ENCODE measurements at places on chromosomes 7 and 10.

GRCh38 chr7:33729726-33730125, 175.6 kb upstream of the BMPER start:
- H3K27me3 ChIP-seq = no peaks in the 10 kb centered on the region
- no peaks in the 10 kb centered on the region for H3K36me3 ChIP-seq
- no peaks in the 10 kb centered on the region for H3K4me1 ChIP-seq

DNA sequence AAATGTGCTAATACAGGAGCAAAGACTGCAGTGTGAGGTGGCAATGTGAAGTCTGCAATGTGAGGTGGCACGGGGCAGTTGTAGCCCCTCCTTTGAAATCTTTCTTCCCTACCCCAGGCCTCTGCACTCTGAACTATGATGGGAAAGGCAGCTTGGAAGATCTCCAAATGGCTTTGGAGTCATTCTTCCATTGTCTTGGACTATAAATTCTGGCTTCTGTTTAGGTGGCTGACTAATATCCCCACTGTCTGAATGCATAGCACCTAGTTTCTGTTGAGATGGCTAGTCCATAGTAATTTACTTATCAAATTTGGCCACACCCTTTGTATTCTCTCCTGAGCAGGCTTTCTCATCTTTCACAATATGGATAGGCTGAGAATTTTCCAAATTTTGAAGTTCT, 175.0 kb downstream of the CFTR start:
- no peak for DNase-seq
- no peaks in the 10 kb centered on the region for H3K36me3 ChIP-seq
- H3K27ac ChIP-seq = no peak overlapping the region
- no peak overlapping the region for H3K4me3 ChIP-seq

DNA sequence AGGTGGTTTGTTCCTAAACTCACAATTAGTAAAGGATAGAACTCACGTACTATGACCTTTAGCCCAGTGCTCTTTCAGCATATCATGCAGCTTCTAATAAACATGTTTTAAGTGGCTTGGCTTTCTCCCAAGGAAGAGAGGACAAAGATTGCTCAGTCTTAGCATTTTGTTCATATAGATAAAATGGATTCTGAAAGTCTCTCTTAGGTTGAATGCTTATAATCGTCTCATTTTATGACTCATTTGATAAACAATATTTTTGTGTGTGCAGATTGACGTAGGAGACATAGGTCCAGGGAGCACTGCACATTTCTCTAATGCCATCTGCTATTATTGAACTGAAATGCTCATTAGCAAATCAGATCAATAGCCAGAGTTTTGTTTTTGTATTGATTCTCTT, 44.8 kb downstream of the GNAT3 start:
- no peaks in the 10 kb centered on the region for H3K4me1 ChIP-seq
- H3K27me3 ChIP-seq = no peaks in the 10 kb centered on the region
- H3K36me3 ChIP-seq = no peaks in the 10 kb centered on the region
- H3K27ac ChIP-seq = no peak overlapping the region
- no peak overlapping the region for H3K4me3 ChIP-seq

- no peaks in the 10 kb centered on the region for H3K36me3 ChIP-seq
- H3K27me3 ChIP-seq = no peaks in the 10 kb centered on the region
- no peak for DNase-seq
- no peaks in the 10 kb centered on the region for H3K4me1 ChIP-seq
- H3K4me3 ChIP-seq = no peak overlapping the region
Observed at GRCh38 chr10:124256151-124256550, 162.6 kb downstream of the OAT start.

GRCh38 chr7:105131890-105132289, 117.9 kb downstream of the KMT2E start:
- H3K4me3 ChIP-seq = no peak overlapping the region
- no peaks in the 10 kb centered on the region for H3K27me3 ChIP-seq
- peaks cover 27% of the 10 kb centered on the region for H3K36me3 ChIP-seq
- no peaks in the 10 kb centered on the region for H3K4me1 ChIP-seq
